ENCODE measurements at places on chromosomes 4 and X. TPM values are rescaled to one million over a fixed set of nuclear protein-coding genes. Genes with fewer than 3 reads are reported as not detected.

Gene ZNF182
- 4.2 TPM for total RNA-seq

Gene ARMCX4
- 0.50 TPM for total RNA-seq

Gene CT45A3
- 0.12 TPM for total RNA-seq

Gene INTU
- total RNA-seq, result 1.2 TPM

Gene AKAP4
- not detected for total RNA-seq

Gene SYN1
- total RNA-seq, result 0.24 TPM

Gene CNKSR2
- 2.2 TPM for total RNA-seq

Gene CXorf65
- not detected for total RNA-seq

Gene RBM46
- not detected for total RNA-seq

Gene HTT-AS
- not detected for total RNA-seq

Data from A549 treated with dexamethasone at 1 μM for 4 hours (cell line).